ENCODE measurements at places on chromosomes 7 and 10.

DNA sequence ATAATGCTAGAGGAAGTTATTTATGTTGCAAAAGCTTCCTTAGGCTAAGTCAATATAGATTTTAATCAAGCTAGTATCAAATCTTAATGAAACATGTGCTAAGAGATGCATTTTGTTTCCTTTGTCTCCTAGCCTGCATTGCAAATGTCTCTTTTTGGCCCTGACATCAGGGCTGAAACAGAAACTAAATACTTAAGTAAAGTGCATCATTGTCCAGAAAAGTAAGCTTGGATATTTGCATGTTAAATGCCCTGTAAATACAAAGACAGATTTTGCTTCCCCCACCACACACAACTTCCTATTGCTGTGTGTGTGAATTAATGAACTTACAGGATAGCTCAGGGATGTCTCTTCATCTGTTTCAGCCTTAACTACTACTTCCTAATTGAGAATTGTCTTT is 10.0 kb upstream of the STAMBPL1 start:
- no peak for DNase-seq

- DNase-seq: no peak
These were observed 13.1 kb downstream of the CCSER2 start for GRCh38 chr10:84341538-84341856.

DNA sequence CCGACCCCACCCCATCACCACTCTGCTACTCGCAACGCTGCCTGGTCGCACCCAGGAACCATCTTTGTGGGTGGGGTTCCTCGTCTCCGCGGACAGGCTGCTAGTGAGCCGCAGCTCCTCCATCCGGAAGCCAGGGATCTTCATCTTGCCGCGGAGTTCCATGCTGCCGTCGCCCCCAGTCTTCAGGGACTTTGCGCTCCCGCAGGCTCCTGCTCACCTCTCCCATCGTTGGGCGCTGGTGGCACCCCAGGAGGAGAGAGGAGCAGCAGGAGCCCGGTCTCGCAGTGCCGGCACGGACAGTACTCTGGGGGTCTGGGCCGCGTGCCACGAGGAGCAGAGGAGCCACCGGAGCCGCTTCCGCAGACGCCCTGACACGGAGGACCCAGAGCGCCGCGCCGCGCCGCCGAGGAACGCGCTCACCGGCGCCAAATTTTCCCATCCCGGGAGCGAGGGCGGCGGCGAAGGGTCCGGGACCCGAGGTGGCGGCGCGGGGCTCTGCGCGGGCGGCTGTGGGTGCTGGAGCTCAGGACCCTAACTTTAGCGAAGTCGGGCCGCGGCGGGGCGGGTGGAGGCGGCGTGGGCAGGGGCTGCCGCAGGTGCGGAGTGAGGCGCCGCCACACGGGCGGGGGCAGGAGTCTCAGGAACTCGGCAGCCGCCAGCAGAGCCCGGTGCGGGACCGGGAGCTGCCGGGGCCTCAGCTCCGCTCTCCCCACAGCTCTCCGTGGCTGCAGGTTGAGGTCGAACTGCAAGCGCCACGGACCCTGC is 750.1 kb upstream of the SORCS1 start:
- DNase-seq: no peak

GRCh38 chr7:79734181-79734580 is 280.7 kb upstream of the MAGI2 start:
- no peak for DNase-seq

GRCh38 chr10:15990535-15991129 is 130.3 kb upstream of the MINDY3 start:
- DNase-seq: no peak

DNA sequence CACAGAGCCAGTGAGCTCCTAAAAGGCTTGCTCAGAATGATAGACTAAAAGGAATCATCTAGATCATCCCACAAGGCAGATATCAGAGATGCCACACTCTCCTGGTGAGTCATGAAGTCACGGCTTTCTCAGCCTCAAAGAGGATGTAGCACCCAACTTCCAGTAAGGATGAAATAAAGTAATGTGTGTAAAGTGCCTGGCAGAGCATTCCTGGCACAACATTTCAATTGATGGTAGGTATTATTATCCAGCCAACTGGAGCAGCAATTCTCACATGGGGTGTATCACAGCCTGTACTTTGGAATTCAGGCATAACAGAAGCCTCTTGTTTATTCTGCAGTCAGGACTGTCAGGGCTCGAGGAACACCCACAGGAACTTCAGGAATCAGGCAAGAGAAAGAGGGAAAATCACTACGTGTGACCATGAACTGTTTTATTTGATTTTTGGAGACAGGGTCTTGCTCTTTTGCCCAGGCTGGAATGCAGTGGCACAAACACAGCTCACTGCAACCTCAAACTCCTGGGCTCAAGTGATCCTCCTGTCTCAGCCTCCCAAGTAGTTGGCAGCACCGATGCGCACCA is 5.3 kb upstream of the NAT16 start:
- DNase-seq: no peak

GRCh38 chr10:15378569-15378968 is 7.5 kb upstream of the FAM171A1 start:
- DNase-seq: no peak

GRCh38 chr7:14714161-14714728 is 188.3 kb downstream of the DGKB start:
- DNase-seq: peak; percentile 79

DNA sequence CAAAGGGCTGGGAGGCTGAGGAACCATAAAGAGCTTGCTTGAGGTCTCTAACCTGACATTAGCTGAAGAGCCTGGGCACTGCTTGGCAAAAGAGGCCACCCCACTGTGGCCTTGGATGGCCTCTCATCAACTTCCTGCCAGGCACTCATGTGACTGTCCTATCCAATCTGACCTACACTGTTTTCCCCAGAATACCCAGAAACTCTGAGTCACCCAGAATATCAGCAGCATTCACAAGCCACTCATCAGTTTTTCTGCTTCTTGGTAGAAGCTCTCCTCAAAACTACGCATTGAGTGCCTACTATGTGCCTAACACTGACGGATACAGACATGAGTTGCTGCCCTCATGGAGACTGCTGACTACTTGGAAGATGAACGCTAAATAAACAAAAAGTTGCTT is 4.1 kb upstream of the NT5C2 start:
- peak; percentile 53 for DNase-seq

DNA sequence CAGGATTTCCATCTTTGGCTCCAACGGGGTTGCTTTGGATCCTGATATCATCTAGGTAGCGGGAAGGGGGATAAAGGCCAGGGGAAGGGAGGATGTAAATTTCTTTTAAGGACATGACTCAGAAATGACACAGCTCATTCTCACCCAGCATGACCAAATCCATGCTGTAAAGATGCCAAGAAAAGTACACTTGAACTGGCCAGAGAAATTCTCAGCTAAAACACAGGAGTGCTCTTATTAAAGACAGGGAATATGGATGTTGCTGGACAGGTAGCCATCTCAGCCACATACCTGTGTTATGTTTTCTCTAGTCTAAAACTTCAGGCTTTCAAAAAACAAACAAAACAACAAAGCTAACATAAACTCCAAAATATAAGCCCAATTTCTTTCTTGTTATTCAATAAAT is 68.3 kb downstream of the NAMPT start:
- no peak for DNase-seq

DNA sequence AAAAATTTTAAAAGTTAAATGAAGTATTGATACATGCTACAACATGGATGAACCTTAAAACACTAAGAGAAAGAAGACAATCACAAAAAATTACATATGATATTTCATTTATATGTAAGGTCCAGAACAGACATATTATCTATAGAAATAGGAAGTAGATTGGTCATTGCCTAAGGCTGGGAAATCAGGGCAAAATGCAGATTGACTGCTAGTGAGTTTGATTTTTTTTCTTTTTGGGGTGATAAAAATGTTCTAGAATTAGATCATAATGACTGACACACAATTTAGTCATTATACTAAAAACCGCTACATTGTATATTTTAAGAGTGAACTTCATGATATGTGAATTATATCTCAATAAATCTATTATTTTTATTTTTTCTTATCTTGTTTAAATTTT is 88.3 kb downstream of the CPEB3 start:
- no peak for DNase-seq

DNA sequence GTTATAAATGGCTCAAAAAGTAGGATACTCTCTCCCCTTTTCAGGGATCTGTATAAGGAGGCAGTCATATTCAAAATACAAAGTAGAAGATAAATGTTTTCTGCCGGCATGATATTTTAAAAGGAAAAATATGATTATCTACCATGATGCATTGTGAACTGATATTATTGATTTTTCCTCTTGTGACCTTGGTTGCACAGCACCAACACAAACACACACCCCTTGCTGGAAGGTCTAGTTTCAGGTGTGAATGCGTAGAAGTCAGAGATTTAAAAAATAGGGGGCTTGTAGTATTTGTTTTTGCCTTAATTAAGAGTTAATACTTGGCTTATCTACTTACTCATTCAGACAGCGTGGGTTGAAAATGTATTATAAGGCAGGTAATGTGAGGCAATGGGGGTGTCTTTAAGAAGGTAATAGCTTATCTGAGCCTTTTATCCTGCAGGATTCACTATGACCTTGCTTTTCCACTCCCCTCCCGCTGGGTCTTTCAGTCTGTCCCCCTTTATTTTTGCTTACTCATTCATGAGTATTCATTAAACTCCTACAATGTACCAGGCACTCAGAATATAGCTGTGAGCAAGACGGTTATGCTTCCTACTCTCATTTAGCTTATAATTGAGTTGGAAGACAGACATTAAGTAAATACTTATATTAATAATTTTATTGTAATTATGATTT is 390.6 kb downstream of the SDK1 start:
- no peak for DNase-seq

DNA sequence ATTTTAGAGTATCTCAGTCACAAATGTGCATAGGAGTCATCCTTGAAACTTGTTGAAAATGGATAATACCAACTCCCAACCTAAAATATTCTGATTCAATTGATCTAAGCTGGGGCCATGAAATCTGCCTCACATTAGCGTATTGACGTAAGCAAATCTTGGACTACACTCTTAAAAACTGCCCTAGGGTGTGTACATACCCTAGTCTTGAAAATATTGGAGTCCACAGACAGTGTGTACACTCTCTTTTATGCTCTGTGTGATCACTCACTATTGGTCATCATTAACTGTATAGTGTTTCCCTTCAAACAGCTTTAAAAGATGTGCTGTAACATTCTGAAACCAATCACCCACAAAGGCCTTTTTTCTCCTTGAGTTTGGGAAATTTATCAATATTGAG is 102.9 kb upstream of the FERD3L start:
- DNase-seq: no peak

- peak; percentile 59 for DNase-seq
These were observed 32.9 kb downstream of the PHTF2 start for GRCh38 chr7:77831481-77831880.

GRCh38 chr7:143331179-143331801 is 15.4 kb downstream of the CLCN1 start:
- DNase-seq: no peak

- DNase-seq: peak; percentile 82
These were observed 45.1 kb downstream of the DPY19L1 start for GRCh38 chr7:34991938-34992840.

GRCh38 chr10:78295242-78295641 is 261.6 kb downstream of the RPS24 start:
- no peak for DNase-seq

DNA sequence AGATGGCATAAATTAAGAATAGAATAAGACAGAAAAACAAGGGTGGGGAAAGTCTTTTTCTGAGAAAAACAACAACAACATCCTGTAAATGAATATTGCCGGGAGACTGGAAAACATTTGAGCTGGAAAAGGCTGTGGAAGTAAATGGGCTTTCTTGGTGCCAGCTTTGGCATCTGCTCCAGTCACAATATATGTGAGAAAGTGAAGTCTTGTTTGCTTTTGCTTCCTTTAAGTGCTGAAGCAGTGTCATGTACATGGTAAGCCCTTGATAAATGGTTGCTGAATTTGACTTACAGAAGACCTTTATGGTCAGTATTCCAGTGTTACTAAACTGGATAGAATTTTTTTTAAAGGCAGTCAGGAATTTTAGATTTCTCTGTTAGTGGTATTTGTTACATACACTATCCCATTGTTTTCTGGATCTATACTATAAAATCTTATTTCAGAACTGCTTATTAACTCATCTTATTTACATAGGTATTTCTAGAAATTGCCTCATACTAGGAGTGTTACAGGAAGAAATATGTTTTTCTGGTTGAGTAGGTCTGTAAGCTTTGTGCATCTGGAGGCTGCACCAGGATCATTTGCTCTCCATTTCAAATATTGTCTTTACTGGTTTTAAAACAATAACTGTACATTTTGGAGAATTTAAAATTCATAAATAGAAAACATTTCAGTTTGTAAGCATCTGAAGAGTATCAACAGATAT is 201.7 kb upstream of the FOXP2 start:
- no peak for DNase-seq

- DNase-seq: no peak
These were observed 260.0 kb upstream of the AKR1E2 start for GRCh38 chr10:4566011-4566410.

- DNase-seq: no peak
These were observed 205.7 kb upstream of the GRM3 start for GRCh38 chr7:86437951-86438450.

GRCh38 chr10:67257018-67257417 is 331.2 kb downstream of the LRRTM3 start:
- no peak for DNase-seq

- no peak for DNase-seq
These were observed 95.0 kb upstream of the SDK1 start for GRCh38 chr7:3206101-3206500.

DNA sequence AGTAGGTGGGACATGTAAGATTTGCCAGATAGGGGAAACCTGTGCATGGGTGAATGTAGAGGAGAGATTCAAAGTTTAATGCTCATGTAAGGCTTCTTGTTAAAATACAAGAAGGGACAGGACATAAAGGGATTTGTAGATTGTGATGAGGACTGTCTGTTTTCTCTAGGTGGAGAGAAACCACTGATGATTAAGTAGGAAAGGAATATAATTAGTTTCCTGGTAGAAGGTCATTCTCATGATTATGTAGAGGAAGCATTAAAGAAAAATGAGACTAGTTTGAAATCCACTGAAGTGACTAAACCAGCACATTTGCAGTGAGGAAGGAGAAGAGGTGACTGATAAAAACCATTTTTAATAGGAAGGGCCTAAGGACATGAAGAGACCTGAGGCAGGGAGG is 19.6 kb upstream of the MACC1 start:
- no peak for DNase-seq

DNA sequence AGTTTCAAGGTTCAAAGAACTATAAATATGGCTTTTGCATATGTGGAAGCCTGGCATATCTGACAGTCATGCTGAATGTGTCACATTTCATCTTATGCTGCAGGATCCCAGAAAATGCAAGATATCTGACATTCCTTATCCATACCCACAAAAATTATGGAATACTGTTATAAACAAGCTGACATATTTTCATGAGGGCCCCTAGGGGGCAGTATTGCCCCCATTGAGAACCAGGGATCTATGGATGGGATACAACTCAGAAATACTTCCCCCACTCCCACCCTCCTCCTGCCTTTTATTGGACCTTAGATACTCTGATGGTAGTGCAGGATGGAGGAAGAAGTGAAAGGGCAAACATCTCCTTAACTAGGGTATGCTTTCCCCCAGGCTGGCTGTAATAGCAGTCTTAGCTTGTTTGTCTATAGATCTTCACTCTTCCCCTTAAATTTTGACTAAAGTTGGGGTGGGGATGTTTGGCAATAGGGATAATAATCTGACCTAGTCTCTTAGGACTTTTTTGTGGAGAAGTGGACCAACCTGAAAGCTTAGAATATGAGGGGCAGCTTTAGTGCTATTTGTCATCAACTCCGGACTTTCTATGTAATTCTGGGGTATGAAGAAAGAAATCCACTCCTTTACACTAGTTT is 3.5 kb upstream of the GNGT1 start:
- no peak for DNase-seq
